ENCODE measurements at places on chromosomes 2 and 18.

DNA sequence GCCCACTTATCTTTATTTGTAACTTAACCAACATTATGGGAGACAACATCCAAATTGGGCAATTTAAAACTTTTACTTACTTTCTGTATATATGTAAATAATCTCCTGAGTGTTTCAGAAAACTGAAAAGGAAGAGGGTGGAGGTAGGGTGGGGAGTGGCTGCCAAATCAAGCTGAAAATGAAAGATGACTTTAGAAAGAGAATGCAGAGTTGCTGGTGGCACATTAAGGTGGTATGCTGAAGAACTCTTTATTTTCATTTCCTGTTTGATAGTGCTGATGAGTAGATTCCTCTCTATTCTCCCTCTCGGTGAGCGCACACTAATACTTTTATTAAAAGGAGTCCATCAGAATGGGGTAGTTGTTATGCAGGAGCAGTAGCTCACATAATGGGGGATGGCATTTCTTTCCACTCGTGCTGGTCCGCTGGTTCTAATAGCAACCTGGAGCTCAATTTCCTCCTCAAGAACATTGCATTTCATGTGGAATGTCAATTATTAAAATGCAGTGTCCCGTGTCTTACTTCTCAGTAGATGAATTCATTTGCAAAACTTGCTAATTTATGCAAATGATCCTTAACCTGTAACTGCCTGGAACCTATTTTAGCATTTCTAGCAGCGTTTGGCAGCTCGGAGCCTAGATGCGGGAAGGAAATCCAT, 466.9 kb upstream of the HNRNPA3 start:
- no peak for DNase-seq

DNA sequence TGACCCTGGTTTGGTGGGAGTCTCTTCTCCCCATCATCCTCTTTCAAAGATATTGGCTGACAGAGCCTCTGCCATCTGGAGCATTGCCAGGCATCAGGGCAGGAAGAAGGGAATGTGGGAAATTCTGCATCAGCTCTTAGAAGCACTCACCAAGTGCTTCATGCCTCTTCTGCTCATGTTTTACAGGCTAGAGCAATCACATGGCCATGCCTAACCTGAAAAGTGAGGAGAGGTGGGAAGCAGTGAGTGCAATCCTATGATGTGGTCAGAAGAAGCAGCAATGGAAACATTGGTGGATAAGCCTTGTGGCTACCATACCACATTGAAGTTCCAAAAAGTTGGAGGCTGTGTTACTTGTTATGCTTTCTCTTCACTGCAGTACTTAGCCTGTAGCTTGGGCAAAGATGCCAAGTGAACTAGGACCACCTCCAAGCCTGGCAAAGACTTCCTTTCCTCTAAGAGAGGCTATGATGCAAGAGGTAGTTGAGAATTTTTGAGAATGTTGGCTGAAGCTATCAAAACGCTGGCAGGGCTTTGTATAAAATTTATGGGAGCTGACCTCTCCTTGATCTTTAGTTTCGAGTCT, 64.1 kb downstream of the BCL2L11 start:
- DNase-seq, result no peak

- no peak for DNase-seq
These were observed 84.6 kb downstream of the NRP2 start for GRCh38 chr2:205766779-205767359.

- no peak for DNase-seq
These were observed 40.2 kb downstream of the MYOM1 start for GRCh38 chr18:3179430-3180089.

- DNase-seq, result no peak
These were observed 65.2 kb downstream of the CMPK2 start for GRCh38 chr2:6800553-6800952.

GRCh38 chr2:62192811-62193210, 3.1 kb upstream of the B3GNT2 start:
- DNase-seq, result no peak

DNA sequence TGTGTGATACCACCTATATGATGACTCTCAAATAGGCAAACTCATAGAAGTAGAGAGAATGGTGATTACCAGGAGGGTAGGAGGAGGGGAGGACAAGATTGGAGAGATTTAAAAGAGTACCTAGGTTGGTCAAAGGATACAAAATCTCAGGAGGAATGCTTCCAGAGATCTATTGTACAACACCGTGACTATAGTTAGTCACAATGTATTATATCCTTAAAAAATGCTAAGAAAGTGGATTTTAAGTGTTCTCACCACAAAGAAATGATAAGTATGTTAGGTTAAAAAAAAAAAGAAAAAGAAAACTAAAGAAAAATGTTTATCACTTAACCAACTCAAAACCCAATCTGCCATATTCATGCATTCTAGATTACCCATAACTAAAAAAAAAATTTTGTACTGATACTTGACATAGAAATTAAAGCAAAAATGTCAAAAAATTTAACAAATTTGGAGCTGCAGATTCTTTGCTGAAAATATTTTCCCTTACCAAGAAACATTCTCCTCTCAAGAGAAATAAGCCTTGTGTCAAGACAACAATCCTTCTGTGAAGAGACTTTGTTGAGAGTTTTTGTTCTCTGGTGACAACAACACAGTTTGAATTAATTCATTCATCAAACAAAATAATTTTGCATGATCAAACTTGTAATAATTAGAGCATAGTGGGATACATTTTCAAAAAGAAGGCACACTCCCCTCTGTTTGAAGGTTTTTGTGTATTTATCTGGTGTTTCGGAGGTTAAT, 213.1 kb downstream of the DNER start:
- no peak for DNase-seq

DNA sequence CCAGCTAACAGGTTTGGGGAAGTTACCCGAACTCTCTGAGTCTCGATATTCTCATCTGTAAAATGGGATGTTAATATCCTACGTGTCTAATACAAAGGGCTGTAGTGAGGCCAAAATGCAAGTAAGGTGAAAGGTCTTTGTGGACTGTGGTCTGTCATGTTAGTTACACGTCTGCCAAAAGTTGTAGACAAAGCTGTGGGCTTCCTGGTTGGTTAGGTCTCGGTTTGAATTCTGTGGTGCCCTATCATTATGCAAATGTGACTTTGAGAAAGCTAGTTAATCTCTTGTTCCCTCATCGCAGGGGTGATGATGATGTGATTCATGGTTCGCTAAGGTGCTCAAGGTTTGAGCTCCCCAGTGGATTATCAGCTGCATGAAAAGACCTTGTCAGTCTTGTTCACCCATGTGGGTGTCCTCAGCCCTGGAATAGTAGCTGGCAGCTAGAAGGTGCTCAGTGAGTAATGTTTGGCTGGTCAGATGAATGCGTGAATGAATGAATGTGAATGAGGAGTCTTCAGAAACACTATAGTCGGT, 23.1 kb downstream of the TRIB2 start:
- DNase-seq, result no peak

GRCh38 chr2:15311201-15311907, 249.8 kb downstream of the NBAS start:
- no peak for DNase-seq

DNA sequence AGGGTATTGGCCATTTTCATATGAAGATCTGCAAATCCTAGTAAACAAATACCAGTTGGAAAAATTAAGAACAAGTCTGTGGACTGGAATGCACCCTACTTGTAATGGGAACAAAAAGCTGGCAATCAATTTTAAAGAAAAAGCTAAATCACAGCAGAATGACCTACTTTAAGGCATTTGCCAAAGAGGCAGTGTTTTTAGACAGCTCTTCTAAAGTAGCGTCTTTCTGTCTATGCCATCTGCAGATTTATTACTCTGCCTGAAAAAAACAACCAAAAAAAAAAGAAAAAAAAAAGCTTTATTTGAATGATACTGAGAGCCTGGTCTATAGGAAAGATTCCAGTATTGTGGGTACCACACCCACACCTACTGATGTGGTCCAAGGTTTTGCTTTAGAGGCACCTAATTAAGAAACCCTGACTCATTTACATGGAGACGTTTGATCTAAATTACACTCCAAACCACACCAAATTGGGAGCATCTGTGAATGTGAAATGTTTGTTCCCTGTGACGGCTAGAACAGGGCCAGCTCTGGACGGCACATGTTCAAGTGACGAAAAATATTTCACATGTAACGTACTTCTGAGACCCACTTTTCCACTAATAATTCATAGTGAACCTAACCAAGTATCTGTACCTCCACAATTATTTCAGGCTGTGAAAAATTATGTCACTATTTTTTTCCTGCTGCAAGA, 597.1 kb downstream of the ARHGAP15 start:
- no peak for DNase-seq

DNA sequence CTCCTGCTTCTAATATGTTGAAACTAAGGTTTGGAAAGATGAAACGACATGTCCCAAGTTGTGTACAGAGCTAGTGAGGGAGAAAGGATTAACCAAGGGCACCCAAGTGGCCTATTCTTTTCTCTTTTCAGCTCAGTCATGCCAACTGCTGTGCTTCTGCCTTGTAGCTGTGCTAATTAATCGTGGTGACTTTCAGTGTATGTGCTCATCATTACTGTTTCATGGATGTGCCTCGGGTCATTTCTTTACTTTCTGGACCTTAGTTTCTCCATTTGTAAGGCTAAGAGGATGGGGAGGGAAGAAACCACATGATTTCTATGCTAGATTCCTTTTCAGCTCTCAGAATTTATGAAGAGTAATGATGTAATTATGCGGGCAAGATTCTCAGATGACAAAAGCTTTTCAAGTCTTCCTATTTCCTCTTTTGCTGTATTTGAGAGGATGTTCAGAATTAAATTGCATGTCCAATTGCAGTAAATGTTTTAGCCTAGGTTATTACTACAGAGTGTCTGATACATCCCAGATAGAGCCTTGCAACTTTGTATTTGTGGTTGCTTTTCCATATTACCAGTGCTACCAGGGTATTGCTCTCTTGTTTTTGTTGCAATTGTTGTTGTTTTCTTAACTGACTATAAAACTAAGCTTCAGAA, 621.2 kb downstream of the CNTNAP5 start:
- DNase-seq, result no peak

DNA sequence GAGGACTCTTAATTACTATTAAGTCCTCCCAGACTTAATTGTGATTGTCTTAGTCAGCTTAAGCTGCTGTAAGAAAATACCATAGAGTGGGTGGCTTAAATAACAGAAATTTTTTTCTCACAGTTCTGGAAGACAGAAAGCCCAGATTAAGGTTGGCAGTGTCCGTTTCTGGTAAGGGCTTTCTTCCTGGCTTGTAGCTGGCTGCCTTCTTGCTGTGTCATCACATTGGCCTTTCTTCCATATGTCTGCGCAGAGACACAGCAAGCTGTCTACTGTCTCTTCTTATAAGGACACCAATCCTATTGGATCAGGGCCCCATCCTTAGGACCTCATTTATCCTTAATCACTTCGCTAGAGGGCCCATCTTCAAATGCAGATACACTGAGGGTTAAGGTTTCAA, 38.5 kb downstream of the ASXL3 start:
- DNase-seq, result no peak

DNA sequence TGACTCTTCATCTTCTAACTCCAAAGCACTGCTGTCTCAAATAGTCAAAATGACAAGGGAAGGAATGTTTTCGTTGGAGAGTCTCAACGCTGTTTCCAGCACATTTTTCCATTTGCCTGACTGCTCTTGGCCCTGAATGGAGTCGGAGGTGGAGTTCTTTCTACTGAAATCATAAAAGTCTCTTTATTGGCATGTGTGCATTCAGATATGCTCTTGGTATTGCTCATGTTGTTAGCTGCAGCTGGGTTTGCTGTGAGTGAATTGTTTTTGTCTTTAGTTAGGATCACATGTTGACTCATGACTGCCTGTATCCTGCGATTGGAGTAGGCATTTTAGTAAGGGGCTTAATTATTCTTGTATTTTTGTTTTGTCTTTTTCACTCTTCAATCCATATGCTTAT, 16.8 kb downstream of the TMEM17 start:
- DNase-seq, result no peak

- no peak for DNase-seq
These were observed 10.4 kb downstream of the MYT1L start for GRCh38 chr2:2320486-2321199.

GRCh38 chr2:143533846-143534245, 404.6 kb downstream of the ARHGAP15 start:
- no peak for DNase-seq

DNA sequence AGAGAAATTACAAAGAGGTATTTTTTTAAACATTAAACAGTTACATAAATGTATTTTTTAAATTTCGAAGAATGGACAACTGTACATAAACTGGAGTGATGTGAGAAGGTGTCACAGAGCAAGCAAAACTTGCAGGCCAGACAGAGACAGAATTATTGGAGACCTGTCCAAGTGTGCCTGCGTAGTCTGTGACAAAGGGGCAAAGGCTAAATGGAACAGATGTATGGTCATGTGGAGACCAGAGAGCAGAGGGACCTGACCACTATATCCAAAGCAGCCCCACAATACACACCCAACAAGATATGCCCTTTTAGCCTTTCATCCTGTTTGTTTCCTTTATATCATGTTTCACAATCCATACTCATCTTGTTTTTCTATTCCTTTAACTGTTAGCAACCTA, 225.3 kb upstream of the VWC2L start:
- DNase-seq, result no peak

DNA sequence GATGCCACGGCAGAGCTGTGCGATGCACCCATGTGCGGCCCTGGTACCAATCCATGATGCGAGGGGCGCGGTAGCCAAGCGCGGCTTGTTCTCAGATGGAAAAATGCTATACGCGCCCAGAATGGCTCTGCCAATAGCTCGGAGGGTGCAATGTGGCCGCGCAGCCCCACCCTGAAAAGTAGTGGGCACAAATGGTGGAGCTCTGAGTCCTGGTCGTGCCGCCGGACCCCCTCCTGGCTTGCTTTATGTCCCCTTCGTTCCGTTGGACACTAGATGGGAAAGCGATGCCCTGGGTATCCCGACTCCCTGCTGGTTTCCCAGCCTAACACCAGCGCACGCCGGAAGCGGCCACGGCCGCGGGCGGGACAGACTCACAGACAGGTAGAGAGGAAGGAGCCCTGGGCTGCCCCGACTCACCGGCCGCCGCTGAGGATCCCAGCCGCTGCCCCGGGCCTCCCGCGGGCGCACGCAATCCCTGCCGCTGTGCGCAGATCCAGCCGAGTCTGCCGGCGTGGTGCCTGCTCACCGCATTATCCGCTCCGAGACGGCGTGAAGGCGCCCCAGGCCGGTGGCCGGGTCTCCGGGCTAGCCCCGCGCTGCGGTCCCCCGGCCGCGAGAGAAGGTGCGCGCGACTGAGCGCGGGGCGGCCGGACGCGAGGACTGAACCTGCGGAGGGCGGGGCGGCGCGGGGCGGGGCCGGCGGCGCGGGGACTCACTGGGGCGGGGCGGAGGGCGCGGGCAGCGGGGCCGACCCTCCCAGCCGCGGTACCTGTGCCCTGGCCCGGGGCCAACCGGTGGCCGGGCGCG, at the start of gene CDC42EP3:
TSS of gene CDC42EP3 (minus strand) at position 634 of the 807 bp plus-strand sequence. CDS start 25,055 bp downstream, outside the sequence.
- peak; percentile 39 for DNase-seq

DNA sequence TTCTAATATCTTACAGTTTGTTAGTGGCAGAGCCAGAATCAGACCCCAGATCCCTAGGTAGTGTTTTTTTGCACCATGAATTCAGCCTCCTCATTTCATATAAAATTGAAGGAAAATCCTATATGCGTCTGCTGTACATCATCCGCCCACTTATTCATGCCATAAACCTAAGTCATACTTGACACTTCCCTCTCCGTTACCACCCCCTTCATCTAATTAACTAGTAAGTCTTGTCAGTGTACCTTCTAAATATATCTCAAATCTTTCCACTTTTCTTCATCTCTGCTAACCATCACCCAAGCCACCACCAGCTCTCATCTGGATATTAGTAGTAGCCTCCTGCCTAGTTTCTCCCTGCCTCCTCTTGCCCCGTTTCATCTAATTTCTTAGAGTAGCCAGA, 248.7 kb upstream of the SIX3 start:
- DNase-seq, result no peak

GRCh38 chr2:39370101-39370500, 67.0 kb downstream of the MAP4K3 start:
- no peak for DNase-seq

- DNase-seq, result no peak
These were observed 18.1 kb downstream of the CALCRL start for GRCh38 chr2:187429989-187430388.
